Stimulated activated CD8-positive, alpha-beta memory T cell treated with anti-CD3 and anti-CD28 coated beads, Interleukin-4, amount 100 ng/mL, for 1 hour (primary cell): ENCODE measurements at places on chromosomes 13 and 19.

DNA sequence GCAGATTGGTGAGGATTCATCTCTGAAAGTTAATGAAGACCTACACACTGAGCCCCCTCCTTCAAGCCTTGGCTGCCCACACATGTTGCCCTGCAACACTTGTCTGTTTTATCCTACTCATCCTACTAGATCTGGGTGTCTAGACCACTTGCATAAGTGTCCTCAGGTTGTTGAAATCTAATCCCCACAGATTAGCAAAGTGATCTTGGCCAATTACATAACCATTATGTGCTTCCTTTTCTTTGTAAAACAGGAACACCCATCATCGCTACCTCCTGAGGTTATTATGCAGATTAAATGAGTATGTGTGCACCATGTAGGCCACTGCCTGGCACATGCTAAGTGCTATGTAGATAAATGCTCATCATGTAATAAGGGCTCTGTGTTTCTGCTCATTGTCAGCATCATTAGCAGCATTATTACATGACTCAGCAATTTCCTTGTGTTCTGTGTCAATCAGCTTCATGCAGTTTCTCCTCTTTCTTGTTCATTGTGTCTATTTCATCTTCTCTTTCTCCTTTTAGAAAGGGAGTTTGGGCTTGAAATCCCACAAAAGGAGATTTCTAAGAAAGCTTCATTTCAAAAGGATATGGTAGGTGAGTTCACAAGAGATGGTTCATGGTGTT, 15.1 kb downstream of the ZNF175 start:
- no peak for DNase-seq

DNA sequence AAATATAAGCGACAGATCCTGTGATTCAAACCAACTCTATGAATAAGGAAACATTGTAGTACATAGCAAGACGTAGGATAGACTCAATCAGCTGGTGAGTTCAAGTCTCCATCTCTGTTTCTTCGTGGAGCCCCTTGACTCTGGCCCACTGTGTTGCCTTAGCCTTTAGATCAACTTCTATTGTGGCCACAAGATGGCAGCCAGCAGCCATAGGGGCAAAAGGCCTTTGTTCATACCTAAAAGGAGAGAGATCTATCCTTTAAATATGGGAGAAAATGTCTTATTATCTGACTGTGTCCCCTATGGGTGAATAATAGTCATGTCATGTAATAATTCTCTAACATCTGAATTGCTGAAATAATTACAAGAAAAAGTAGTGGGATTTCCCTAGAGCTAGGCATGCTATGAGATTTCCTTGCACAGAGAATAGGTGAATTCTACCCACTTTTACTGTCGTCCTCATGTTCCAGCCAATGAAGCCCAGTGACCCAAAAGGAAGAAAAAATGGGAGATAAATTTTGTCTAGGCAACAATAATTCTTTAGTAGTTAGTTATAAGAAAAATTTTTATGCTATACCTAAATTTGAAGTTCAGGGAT, 129.4 kb downstream of the PCDH20 start:
- no peak for DNase-seq

DNA sequence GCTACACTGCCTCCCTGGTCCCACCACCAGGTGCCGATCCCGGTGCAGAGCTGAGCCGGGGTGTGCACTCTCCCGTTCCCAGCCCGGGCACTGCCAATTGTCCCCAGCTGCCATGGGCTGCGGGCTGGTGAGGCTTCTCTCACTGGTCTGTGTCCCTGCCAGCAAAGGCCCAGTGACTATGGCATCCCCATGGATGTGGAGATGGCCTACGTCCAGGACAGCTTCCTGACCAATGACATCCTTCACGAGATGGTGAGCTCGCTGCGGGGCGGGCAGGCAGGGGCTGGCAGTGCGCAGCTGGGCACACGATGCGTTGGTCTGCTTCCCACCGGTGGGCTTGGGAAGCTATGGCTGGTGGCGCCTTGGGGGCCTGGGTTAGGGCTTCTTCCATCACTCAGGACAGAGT, 14.6 kb downstream of the MPND start:
- no peak for DNase-seq

GRCh38 chr13:106156468-106156867, 379.0 kb downstream of the EFNB2 start:
- no peak for DNase-seq

DNA sequence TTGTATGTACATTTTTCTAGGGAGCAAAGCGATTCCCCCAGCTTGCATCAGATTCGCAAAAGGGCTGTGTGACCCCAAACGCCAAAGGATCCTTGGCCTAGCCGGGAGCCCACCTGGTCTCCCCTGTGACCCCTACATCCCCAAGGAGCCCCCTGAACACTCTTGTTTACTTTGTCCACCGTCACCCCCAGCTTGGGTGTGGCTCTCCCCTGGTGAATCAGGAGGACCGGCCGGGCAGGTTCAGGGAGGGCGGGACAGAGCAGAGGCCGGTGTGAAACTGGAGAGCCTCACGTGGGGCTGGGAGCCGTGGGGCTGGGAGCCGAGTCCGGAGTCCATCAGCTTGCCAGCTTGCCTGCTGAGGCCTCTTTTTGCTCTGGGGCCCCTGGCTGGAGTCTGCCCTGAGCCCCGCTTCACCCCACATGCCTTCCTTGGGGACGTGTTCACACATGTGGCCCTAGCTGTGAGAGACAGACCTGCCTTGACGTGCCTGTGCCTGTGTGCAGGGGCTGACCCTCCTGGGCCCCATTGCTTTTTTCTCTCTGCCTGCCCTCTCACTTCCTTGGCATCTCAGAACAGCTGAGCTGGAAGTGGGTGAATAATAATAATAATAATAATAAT, 2.0 kb downstream of the ITPKC start:
- DNase-seq = no peak

GRCh38 chr13:36493046-36493445, 60.8 kb downstream of the CCNA1 start:
- DNase-seq = no peak

DNA sequence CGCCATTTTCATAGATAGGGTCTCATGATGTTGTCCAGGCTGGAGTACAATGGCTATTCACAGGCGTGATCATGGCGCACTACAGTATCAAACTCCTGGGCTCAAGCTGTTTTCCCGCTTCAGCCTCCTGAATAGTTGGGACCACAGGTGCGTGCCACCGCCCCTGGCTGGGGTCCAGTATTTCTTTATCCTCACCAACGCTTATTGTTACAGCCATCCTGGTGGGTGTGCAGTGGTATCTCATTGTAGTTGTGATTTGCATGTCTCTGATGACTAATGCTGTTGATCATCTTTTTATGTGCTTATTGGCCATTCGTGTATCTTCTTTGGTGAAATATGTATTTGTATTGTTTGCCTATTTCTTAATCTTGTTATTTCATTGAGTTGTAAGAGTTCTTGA, 49.0 kb downstream of the SIPA1L3 start:
- DNase-seq = no peak
